ENCODE measurements at places on chromosomes 4 and X. TPM values are rescaled to one million over a fixed set of nuclear protein-coding genes. Genes with fewer than 3 reads are reported as not detected.

SPINK2 gene
- not detected for total RNA-seq

FAM47B gene
- total RNA-seq: not detected

FGFBP2 gene
- total RNA-seq: not detected

CPLX1 gene
- 2.5 TPM for total RNA-seq

ARSD gene
- total RNA-seq: 11.2 TPM

FAM241A gene
- 0.09 TPM for total RNA-seq

DNA sequence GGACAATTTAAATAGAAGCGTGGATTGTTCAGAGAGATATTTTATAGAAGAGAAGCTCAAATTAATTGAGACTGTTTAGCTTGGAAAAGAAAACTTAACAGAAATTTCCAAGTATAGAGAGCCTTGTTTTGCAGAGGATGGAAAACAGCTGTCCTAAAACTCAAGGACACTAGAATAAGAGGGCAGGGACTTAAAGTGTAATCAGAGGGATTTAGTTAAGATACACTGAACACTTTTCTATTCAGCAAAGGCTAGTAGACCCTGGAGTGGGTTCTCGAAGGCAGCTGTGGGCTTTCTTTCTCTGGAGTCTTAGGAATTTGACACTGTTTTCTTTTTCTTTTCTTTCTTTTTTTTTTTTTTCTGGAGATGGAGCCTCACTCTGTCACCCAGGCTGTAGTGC, 92.7 kb upstream of the ARX start:
- no peak overlapping the region for H3K4me3 ChIP-seq
- H3K36me3 ChIP-seq: no peaks in the 10 kb centered on the region
- no peaks in the 10 kb centered on the region for H3K27me3 ChIP-seq
- DNase-seq: no peak
- peaks cover 20% of the 10 kb centered on the region for H3K4me1 ChIP-seq

- no peaks in the 10 kb centered on the region for H3K36me3 ChIP-seq
- peaks cover 32% of the 10 kb centered on the region for H3K4me1 ChIP-seq
- DNase-seq: no peak
- no peak overlapping the region for H3K4me3 ChIP-seq
Observed at GRCh38 chrX:150509703-150510102, 58.7 kb upstream of the MTM1 start.

- H3K27me3 ChIP-seq: no peaks in the 10 kb centered on the region
- no peak overlapping the region for H3K27ac ChIP-seq
- H3K4me1 ChIP-seq: peaks cover under 1% of the 10 kb centered on the region
- DNase-seq: no peak
- no peaks in the 10 kb centered on the region for H3K36me3 ChIP-seq
- no peak overlapping the region for H3K4me3 ChIP-seq
Observed at GRCh38 chr4:1538941-1539772, 132.9 kb upstream of the NKX1-1 start.

DNA sequence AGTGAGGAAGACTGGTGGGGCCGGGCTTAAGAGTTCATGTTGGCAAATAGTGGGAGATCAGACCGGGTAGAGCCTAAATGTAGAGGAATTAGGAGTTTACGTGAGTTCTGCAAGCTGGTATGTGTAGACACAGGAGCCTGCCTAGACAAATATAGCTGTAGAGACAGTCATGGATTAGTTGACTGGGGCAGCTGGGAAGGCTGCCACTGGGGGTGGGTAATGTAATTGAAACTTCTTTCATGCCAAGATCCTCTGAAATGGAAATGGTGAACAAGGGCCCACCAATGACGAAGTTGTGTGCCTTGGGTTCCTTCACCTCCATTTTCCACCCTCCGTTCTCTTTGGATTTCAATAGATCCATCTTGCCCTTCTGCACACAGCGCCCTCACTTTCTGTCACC, 11.9 kb upstream of the CAPN6 start:
- no peaks in the 10 kb centered on the region for H3K36me3 ChIP-seq
- no peak overlapping the region for H3K27ac ChIP-seq
- H3K4me1 ChIP-seq: no peaks in the 10 kb centered on the region
- DNase-seq: no peak

DNA sequence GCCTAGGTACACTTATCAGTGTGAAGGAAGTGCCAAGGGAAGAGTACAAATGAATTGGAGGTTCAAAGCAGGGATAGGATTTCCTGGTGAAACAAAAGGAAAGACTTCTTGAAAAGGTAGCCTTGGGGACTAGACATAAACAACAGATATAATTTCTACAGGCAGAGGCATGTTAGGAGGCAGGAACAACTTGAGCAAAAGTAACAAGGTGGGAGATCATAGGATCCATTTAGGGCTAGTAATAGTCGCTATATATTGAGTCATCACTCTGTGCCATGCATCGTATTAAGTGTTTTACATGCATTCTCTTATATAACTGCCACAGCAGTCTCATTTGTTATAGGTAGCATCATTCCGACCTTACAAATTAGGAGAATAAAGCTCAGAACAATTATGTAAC, 98.3 kb upstream of the EOLA2 start:
- no peaks in the 10 kb centered on the region for H3K27me3 ChIP-seq
- H3K4me3 ChIP-seq: no peak overlapping the region

- H3K27me3 ChIP-seq: no peaks in the 10 kb centered on the region
- no peaks in the 10 kb centered on the region for H3K4me1 ChIP-seq
- H3K27ac ChIP-seq: no peak overlapping the region
- H3K4me3 ChIP-seq: no peak overlapping the region
- DNase-seq: no peak
- no peaks in the 10 kb centered on the region for H3K36me3 ChIP-seq
Observed at GRCh38 chr4:84614891-84615290, 32.0 kb downstream of the CDS1 start.

DNA sequence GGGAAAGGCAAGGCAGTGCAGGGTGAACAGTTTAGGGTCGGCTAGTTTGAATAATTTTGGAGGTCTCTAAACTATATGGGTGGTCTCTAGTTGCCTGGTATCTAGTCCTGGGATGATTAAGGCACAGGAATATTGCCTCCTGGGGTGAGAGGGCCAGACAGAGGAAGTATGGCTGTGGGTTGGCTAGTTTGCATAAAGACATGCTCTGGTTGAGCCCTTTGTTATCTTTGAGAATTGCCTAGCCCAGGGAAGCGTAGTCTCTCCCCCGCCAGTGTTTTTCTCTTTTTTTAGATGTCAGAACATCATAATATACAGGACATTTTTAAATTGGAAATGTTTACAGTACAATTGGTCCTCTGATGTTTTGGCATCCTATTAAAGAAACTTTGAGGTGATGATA, 163.5 kb downstream of the PWWP3B start:
- no peak overlapping the region for H3K4me3 ChIP-seq
- H3K4me1 ChIP-seq: no peaks in the 10 kb centered on the region
- DNase-seq: no peak
- H3K27me3 ChIP-seq: no peaks in the 10 kb centered on the region
- H3K27ac ChIP-seq: no peak overlapping the region
- H3K36me3 ChIP-seq: peaks cover 2% of the 10 kb centered on the region

DNA sequence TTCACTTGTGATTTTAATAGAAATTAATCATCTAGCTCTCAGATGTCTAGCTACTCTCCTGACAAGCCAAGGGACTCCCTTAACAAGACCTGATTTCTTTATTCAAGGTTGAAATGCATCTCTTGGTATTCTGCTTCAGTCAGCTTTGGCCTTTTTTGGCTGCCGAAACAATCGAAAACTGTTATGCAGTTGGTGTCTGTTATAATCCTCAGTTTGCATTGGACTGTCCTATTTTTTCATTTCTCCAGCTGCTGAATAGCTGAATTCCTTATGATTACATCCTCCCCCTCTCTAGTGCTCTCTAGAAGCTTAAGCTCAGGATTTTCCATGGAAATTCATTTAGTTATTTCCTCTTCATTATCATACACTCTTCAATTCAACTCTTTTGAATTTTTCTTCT, 177.2 kb downstream of the TRIML1 start:
- H3K27me3 ChIP-seq: no peaks in the 10 kb centered on the region
- no peaks in the 10 kb centered on the region for H3K4me1 ChIP-seq
- H3K36me3 ChIP-seq: no peaks in the 10 kb centered on the region
- H3K4me3 ChIP-seq: no peak overlapping the region
- no peak for DNase-seq

Data from neural crest cell (in vitro differentiated cells).